ENCODE measurements at places on chromosomes 16 and 17. TPM values are rescaled to one million over a fixed set of nuclear protein-coding genes. Genes with fewer than 3 reads are reported as not detected.

DNA sequence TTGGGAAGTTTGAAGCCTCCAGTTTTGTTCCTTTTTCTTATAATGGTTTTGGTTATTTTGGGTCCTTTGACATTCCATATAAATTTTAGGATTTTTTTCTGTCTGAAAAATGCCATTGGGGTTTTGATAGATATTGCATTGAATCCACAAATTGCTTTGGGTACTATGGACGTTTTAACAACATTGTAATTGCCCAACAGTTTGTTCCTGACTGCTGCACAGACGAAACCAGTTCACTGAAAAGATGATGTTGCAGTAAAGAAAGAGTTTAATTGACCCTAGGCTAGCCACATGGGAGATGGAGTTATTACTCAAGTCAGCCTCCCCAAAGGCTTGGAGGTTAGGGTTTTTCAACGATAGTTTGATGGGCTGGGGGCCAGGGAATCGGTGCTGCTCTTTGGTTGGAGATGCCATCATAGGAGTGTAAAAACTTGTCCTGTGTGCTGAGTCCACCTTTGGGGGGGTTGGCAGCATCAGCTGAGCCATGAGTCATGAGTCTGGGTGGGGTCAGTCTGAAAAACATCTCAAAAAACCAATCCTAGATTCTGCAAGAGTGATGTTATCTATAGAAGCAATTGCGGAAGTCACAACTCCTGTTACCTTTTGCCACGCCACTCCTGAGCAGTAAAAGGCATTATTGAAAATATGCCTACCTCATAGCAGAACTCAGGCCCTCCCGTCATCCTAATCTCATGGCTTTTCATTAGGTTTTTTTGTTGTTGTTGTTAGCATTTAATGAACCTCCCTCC lies 2.7 kb upstream of the PRSS41 start:
- DNase-seq: no peak

- no peak for DNase-seq
Observed at GRCh38 chr17:62670202-62670821, 42.8 kb downstream of the MRC2 start.

- no peak for DNase-seq
Observed at GRCh38 chr16:83715217-83715920, 92.4 kb upstream of the HSBP1 start.

GRCh38 chr17:64038331-64039105 lies 18.1 kb upstream of the ICAM2 start:
- DNase-seq: no peak

DNA sequence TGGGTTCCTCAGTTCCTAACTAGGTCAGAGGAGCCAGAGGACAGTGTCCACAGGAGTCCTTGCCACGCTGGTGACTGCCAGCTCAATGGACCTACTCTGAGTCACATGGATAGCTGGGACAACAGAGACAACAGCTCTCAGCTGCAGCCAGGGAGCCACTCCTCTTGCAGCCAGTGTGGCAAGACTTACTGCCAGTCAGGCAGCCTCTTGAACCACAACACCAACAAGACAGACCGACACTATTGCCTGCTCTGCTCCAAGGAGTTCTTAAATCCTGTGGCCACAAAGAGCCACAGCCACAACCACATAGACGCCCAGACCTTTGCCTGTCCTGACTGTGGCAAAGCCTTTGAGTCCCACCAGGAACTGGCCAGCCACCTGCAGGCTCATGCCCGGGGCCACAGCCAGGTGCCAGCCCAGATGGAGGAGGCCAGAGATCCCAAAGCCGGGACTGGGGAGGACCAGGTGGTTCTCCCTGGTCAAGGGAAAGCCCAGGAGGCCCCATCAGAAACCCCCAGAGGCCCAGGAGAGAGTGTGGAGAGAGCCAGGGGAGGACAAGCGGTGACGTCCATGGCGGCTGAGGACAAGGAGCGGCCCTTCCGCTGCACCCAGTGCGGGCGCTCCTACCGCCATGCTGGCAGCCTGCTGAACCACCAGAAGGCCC lies 6.7 kb downstream of the ZNF646 start:
- no peak for DNase-seq

GRCh38 chr16:78635807-78636206 lies 536.4 kb downstream of the WWOX start:
- DNase-seq: no peak

GRCh38 chr16:27177031-27177774 lies 26.1 kb upstream of the KDM8 start:
- DNase-seq: no peak

GRCh38 chr16:87918866-87919680 lies 17.3 kb downstream of the CA5A start:
- no peak for DNase-seq

DNA sequence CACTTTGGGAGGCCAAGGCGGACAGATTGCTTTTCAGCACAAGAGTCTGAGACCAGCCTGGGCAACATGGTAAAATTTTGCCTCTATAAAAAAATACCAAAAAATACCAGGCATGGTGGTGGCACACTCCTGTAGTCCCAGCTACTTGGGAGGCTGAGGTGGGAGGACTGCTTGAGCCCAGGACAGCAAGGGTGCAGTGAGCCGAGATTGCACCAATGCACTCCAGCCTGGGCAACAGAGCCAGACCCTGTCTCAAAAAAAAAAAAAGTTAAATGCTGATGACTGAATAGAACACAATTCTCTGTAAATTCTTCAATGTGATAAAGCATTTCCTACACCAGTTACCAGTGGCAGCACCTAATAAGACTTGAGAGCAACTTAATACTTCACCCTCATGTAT lies 65.7 kb downstream of the KANSL1 start:
- DNase-seq: no peak

- no peak for DNase-seq
Observed at GRCh38 chr17:66357037-66357436, 54.6 kb downstream of the PRKCA start.

Gene CCL4L2
- not detected for polyA plus RNA-seq

DNA sequence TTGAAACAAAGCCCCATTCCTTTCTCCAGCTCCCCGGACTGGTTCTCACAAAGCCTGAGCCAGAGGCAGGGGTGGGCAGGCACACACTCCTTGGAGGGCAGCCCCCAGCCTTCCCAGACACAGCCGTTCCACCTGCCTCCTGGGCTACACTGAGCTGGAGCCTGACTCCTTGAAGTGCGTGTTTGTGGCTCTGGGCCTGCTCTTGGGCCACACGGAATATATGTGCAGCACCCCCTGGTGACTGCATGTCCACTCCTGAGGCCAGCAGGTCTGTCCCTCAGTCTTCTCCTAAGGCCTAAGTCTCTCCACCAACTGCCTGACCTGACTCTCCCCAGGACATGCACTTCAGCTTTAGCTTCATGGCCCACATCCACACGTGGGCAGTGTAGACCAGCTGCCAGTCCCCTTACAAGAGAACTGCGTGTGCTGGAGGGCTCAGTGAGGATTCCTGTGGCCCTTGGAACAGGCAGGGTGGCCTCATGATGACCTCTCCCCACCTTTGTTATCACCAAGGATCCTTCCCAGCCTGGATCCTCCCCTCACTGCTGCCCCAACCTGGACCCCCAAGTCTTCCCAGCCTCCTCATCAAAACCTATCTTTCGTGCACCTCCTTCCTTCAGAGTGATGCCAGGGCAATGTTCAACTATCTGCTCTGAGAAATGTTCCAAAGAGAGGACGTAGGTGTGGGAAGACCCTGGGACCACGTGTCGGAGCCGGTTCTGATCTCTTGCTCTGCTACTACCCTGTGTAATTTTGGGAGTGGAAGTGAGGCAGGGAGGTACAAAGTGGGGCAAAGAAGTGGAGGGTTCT lies 12.4 kb upstream of the SLC6A2 start:
- DNase-seq: no peak

DNA sequence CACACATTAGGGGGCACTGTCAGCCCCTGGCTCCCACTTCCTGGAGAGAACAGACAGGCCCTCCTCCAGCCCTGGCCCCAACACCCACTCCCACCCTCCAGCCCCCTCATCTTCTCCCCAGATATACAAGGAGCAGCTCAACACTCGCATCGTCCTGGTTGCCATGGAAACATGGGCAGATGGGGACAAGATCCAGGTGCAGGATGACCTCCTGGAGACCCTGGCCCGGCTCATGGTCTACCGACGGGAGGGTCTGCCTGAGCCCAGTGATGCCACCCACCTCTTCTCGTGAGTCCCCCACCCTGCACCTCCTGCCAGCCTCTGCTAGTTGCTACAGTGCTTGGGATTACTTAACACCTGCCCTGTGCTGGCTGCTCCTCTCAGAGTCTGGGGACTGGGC lies 14.4 kb downstream of the ADAM11 start:
- no peak for DNase-seq

Gene KRTAP9-8
- not detected for polyA plus RNA-seq

DNA sequence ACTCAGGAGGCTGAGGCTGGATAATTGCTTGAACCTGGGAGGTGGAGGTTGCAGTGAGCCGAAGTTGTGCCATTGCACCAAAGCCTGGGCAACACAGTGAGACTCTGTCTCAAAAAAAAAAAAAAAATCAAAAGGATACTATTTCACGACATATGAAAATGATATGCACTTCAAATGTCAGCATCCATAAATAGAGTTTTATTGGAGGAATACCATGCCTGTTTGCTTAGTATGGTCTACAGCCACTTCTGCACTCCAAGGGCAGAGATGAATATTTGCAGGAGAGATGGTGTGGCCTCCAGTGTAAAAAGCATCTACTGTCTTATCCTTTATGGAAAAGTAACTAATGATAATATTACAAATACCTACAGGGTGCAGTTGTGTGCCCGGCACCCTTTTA lies 27.2 kb downstream of the ABCC6 start:
- DNase-seq: no peak

Gene RNU2-1
- polyA plus RNA-seq: not detected

- no peak for DNase-seq
Observed at GRCh38 chr17:66025551-66025950, 166.4 kb downstream of the CEP112 start.

GRCh38 chr16:58234831-58235595 lies 37.1 kb upstream of the CSNK2A2 start:
- DNase-seq: no peak

GRCh38 chr16:70374213-70374612 lies 27.5 kb downstream of the DDX19A start:
- no peak for DNase-seq

DNA sequence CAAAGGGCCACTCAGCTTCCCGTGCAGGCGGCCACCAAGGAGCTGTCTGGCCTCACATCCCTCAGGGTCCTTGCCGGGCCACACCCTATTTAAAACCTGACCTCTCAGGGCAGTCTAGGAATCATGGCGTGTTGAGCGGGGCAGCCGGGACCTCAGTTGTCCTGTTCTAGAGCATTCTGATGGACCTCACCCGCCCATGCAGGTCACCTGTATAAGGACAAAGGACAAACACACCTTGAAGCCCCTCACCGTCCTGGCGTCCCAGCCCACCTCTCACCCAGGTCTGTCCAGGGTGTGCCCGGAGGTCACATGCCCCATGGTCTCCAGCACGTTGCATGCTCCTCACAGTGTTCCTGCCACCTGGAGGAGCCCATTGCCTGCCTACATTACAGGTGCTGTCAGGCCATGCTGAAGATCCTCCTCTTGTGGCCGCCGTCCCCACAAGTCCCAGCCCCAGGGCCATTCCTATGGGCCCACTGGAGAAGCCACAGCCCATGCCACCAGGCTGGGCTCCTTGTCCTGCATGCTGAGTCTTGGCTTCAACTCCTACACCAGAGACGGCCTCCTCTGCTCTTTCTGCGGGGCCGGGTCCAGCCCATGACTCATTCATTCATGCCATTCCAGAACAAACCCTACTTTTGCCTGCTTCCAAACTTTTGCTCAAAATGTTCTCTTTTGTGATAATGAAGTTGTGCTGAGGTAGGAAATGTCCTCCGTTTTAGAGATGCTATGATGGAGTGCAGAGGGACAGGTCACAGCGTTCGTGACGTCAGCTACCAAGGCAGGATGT lies 46.3 kb downstream of the PEMT start:
- no peak for DNase-seq

Gene TTC19
- 38.0 TPM for polyA plus RNA-seq
